Ovary (tissue), 10 donors: ENCODE measurements at places on chromosomes 7 and 10. TPM values are rescaled to one million over a fixed set of nuclear protein-coding genes. Genes with fewer than 3 reads are reported as not detected.

Gene CDHR3
- 8.6 TPM for total RNA-seq

Gene CARD11
- 0.67 TPM for total RNA-seq

Gene CYP3A5
- 2.9 TPM for total RNA-seq

Gene TLX1
- total RNA-seq = not detected

Gene PIK3CG
- total RNA-seq = 2.2 TPM
